ENCODE measurements at places on chromosomes 12 and 14.

GRCh38 chr14:105491366-105491973, 424 bp downstream of the TEDC1 start:
- DNase-seq = peak; percentile 87

DNA sequence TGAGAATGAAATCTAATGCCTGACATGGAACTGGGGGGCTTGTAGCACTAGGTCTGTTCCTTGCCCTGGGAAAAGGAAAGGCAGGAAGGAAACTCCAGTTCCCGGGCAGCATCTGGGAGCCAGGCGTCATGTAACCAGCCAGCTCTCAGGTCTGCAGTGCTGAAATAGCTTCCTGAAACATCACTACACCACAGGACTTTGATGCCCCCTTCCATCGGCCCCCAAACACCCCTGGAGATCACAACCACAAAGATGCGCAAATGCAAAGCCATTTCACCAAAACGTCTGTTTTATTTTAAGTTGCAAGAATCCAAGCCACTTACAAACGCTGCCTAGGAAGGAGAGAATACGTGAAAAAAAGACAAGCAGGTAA, 40.9 kb downstream of the KCTD10 start:
- no peak for DNase-seq

GRCh38 chr12:52267699-52268098, 6.7 kb upstream of the KRT86 start:
- no peak for DNase-seq

GRCh38 chr12:93009533-93009932, 80.4 kb upstream of the EEA1 start:
- no peak for DNase-seq

DNA sequence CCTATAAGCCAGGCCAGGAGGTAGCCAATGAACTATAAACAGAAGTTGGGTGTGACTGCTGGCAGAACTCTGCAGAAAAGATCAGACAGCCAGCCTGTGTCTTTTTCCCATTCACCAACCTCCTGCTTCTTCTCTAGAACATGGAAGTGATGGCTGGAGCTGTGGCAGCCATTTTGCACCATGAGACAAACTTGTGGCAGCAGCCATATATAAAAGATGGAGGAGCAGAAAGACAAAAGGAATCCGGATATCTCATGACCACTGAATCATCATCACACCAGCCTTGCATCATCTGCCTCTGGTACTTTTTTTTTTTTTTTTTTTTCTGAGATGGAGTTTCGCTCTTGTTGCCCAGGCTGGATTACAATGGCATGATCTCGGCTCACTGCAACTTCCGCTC, 8.7 kb downstream of the BEGAIN start:
- DNase-seq = no peak

- no peak for DNase-seq
These were observed at the start of gene AKAP6 for GRCh38 chr14:32329146-32329545. Gene AKAP6 (plus strand): TSS chr14:32329298. CDS start chr14:32433494, 104,196 bp downstream.

Data from upper lobe of right lung (tissue), 1 donor.